ENCODE measurements at places on chromosomes 11 and 22. TPM values are rescaled to one million over a fixed set of nuclear protein-coding genes. Genes with fewer than 3 reads are reported as not detected.

GRCh38 chr11:68090706-68091105 is 30.5 kb downstream of the CHKA start:
- DNase-seq = peak; percentile 42

DNA sequence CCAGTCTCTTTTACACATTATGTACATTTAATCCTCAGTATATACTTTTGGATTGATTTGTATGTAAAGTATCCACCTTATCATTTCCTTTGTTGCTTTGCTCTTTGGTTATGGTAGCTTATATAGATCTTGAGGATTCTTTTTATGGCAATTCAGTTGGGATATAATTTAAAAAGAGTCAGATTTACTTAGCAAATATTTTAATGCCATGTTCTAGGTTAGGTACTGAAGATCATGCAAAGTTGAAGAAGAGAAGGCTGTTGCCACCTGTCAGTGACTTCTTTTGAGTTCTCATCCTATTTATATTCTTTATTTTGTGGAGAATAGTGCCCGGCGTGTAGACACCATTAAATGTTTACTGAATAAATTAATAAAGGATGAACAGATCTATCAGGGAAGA is 279.7 kb downstream of the TMEM135 start:
- DNase-seq = no peak

DNA sequence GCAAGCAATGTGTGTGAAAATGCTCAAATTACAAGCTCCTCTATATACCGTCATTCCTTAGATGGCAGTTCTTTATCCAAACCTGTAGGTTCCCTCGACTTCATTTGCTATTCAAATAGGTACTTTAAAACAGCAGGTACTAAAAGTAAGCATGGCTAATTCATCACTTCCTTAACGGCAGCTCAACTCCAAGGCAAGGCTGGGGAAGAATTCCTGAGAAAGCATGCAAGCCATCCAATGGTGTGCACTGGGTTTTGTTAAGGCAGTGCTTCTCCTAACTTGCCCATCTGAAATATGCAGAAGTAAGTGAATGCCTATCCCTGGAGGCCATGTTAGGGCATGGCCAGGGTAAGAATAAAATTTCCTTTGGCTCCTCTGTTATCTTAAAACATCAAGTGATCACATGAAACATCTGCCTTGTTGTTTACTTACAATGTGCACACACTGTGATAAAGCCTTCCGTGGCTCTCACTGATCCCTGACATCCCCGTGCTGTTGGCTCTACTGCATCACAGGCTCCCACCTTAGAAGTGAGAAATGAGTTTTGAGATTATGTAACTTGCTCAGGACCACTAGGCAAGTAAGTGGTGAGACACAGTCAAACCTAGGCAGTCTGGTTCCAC is 52.1 kb downstream of the SMCO4 start:
- no peak for DNase-seq

- no peak for DNase-seq
These were observed 243.4 kb upstream of the PLET1 start for GRCh38 chr11:112504056-112504455.

- DNase-seq = peak; percentile 50
These were observed 27.6 kb downstream of the PLEKHA7 start for GRCh38 chr11:16986434-16987204.

The P2RX3 gene
- total RNA-seq = not detected

DNA sequence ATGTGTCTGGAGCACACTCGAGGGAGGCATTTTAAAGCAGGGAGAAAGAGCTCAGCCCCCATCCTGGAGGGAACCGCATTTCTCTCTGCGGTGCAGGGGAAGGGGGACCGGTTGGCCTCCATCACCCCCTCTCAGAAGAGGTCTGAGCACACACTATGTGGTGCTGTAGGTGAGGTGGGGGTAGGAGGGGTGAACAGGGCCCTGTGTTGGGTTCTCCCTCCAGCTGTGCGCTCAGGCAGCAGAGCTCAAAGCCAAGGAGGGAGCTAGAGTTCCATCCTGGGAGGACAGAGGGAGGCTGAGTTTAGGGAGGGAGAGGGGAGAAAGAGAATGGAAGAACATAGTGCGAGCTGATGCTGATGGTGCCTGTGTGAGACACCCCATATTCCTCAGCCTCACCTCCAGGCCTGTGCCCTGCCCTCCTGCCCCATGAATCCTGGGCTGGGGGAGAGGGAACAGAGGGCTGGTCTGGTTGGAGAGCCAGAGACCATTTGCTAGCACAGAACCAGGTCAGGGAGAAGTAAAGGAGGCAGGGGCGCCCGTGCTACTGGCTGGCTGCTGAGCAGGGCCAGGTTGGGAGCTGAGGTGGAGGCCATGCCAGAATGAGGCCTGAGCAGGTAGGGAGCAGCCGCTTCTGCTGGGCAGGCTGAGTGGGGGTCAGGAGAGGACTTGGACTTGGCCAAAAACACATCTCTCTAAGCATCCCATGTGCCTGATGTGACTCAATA is 43.7 kb downstream of the ALX4 start:
- DNase-seq = no peak

The SMC1B gene
- total RNA-seq = 0.07 TPM

DNA sequence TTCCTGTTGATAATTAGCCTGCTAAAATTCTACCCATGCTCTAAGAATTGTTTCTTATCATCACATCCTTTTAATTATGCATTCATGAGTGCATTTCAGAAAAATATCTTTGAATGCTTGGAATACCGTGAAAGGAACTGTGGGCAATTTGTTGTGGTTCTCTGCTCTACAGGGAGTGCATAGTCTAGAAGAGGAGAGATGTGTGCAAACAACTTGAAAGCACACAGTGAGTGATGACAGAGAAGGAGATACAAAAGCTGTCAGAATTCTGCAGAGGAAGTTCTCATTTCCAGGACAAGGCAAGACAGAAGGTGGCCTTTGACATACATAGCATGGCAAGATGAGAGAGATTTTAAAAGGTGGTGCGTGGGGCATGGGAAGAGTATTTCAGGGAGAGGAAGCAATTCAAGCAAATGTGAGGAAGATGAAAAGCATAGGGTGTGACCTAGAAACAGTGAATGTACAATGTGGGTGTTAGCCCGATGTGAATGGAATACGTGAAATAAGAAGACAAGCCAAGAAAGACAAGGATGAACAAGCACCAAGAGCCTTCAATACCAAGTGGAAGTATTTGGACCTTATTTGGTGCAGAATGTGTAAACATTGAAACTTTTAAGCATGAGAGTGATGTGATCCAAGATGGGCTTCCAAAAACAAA is 5.0 kb downstream of the MMP8 start:
- no peak for DNase-seq

DNA sequence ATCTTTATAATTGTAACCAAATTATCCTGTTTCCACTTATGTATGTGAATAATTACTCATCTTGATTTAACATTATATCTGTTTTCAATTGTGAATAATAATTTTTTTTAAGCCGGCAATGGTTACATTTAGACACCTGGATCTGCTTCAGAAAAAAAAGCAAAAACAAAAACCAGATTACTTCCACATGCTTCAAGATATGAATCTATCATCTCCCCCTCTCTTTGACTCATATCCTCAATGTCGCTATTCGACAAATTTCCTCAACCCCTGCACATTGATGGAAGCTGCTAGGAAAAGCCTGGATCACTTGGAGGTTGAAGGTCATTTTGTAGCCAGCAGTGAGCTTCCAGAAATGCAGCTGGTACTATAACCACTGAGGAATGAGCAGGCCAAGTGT is 42.7 kb downstream of the SLC1A2 start:
- DNase-seq = no peak

The GGTLC3 gene
- total RNA-seq = not detected

DNA sequence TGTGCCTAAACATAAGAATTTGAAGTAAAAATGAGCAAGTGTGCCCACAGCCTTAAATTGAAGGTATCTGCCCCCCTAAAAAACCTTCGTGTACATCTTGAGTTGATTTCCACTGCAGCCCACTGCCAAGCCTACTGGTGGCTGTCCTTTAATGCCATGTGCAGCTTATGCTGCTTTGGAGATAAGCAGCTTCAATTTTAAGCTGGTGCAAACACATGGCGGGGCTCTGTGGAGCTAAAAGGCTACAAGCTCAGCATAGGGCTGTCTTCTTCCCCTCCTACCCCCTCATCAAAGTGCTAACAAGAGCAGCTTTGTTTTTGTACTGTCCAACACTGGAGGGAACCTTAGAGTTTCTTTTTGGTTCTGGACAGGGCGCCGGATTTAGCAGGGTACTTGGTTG is 128.5 kb upstream of the LMO1 start:
- no peak for DNase-seq

DNA sequence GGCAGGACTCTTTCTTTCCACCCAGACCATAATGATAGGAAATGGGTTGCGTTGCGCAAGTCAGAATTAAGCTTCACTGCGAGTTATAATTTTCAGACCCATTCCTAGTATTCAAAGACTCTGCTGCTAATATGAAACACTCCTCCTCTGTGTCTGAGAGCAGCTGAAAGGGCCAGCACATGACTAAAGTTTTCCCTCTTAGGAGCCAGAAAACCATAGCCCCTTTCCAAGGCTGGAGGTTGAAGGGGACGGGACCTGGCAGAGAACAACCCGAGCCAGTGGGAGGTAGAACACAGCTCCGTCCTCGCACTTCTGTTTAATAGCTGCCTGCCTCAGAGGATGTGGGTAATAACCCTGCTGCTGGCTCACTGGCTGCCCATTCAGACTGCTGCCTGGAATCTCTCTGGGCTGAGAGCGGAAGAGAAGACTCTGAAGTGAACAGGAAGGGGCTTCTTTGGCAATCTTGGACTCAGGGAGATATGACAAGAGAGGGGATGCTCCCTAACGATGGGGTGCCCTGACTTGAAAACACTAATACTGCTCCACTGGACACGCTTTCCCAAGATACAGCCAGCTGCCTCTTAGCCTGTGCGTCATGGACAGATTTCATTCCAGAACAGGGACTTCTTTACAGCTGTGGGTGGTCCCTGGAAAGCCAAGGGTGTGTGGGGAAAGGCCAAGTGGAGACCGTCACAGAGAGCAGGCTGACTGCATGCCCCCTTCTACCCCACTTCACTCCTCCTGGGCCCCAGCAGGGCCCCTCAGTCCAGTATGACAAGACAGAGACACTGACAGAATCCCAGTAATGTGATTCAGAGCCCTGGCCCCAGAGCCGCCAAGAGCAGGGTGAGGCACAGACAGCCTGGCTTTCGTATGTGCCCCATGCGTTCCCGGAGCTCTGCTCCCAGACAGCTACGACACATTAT is 156.9 kb downstream of the FEZ1 start:
- DNase-seq = no peak

GRCh38 chr22:22720201-22720723 is 75.8 kb downstream of the GGTLC2 start:
- peak; percentile 86 for DNase-seq

- no peak for DNase-seq
These were observed 82.7 kb upstream of the EED start for GRCh38 chr11:86161837-86162236.

- no peak for DNase-seq
These were observed 588.9 kb downstream of the ETS1 start for GRCh38 chr11:127998421-127998820.

GRCh38 chr22:49727881-49728569 is 99.6 kb downstream of the BRD1 start:
- DNase-seq = no peak

DNA sequence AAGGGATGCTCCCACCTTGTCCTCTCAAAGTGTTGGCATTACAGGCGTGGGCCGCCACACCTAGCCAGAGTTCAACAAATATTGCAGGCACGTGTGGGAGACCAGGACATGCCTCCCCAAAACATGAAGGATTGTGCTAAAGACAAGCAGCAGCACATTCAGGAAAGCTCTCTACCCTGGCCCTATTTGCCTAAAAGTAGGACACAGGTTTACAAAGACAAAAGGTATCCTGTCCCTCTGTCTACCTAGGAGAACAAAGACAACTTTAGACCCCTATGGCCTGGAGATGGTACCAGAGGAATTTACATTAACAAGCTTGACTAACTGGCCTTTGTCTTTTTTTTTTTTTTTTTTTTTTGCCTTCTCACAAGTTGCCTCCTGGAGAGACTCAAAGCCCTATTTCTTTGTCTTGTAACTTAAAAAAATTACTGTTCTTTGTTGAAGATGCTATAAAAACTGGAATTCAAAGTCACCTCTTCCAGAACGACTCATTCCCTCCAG is 859 bp upstream of the ACCS start:
- no peak for DNase-seq

GRCh38 chr11:93648158-93648557 is 13.3 kb upstream of the CEP295 start:
- no peak for DNase-seq

- DNase-seq = no peak
These were observed 15.8 kb downstream of the IGLL5 start for GRCh38 chr22:22903355-22903777.

DNA sequence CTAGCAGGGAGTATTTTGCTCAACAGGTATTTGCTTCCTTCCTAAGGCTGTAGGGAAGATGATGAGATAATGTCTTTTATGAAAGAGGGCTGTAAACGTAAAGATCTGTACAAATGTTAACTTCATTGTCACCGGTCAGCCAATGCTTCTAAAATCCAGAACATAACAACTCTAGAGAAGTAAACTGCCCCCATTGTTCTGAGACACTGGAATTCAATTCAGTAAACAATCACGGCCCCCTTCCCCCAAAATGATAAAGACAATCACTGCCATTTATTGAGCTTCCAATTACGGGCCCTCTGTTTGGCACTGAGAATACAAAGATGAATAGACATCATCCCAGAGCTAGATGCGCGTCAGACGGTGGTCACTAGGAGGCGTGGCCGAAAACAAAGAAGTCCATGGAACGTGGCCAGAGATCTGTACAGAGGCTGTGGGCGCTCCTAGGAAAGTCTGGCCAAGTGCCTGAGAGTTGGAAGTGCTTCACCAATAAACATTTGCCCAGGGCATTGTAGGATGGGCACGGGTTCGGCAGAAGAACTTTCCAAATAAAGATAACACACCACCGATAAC is 576 bp downstream of the TMEM258 start:
- no peak for DNase-seq

DNA sequence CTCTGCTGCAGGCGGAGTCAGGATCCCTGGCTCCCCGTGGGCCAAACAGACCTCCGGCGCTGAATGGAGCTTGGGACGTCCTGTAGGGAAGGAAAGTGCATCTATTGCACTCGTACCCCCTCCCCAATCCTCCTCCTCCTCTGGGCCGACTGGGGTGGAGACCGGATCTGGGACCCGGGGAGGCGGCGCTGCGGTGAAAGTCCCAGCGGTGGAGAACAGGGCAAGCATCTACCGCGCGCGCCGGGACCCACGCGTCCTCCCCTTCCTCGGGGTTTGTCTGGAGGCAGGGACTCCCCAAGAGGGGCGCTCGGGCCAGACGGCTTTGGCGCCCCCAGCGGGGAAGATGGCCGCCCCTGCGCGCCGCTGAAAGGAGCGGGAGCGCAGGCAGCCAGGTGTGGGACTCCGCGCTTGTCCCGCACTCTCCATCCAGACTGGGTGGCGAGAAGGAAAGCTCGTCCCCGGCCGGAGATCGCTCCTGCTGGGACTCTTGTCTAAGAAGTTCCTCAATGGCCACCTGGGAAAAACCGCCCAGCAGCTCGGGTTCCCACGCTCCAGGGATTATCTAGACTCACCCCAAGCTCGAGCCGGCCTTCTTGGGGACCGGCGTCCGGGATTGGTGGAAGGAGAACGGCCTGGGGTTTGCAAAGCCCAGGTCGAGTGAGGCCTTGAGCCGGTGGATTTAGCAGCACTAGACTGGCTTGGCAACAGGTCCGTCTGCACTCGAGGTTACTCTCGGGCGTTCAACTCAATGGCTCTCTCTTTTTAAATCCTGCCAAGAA is 718 bp downstream of the FADS2 start:
- peak; percentile 60 for DNase-seq

The DRD4 gene
- 1.3 TPM for total RNA-seq

The LDHAL6A gene
- total RNA-seq = not detected

The APOBEC3A gene
- total RNA-seq = not detected

GRCh38 chr11:3984896-3985295 is 109.7 kb upstream of the RRM1 start:
- peak; percentile 58 for DNase-seq

- DNase-seq = no peak
These were observed 403.2 kb downstream of the NELL1 start for GRCh38 chr11:21072558-21072957.
